ENCODE measurements at places on chromosomes 13 and 19. TPM values are rescaled to one million over a fixed set of nuclear protein-coding genes. Genes with fewer than 3 reads are reported as not detected.

The THAP8 gene
- 11.2 TPM for polyA plus RNA-seq

DNA sequence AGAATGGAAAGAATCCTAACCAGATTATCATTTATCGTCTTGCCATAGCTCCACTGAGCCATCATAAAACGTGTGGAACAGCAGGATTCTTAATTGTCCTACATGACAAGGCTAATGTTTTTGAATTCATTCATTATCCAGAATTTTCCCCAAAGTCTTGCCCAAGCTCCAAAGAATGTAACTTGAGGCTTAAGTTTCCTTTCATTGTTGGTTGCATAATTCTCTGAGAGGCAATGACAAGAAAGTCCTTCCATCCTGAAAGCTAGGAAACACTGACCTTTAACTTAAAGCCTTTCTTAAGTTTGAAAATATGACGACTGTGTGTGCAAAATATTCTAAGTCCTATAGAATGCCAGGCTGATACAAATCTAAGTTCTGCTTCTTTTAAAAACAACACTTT is 546.1 kb downstream of the SUCLA2 start:
- DNase-seq = no peak

The ZNF155 gene
- 7.2 TPM for polyA plus RNA-seq

DNA sequence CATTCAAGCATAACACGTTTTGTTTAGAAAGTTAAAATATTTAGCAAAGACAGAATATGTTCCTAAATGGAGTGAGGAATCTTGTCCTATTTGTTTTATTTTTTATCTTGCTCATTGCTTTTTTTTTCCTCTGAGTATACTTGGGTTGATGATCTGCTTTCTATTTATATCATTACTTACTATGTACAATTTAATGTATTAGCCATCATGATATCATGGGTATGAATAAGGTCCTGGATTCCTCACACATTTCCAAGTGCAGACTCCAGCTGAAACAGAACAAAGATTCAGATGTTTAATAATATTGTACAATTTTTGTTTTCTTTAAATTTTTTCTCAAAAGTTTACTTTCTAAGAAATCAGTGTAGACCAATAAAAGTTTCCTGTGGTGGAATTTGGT is 388.2 kb downstream of the GPC6 start:
- DNase-seq = no peak

The CGB8 gene
- polyA plus RNA-seq = not detected

DNA sequence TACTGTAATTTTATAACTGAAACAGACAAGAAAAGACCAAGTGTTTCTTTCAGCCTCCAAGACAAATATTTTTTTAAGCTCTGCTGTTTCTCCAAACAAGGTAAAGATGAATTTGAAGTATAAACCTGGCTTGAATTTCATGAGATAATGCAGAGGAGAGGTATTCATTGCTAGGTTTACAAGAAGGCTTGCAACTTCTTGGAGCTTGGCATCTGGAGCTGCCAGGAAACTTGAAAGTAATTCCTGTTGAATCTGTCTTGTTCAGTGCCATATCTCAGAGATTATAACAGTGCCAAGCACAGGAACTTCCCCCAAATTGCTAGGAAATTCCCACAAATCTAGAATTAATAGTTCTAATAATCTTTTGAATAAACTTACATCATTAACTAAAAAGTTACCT is 70.9 kb downstream of the CDK8 start:
- no peak for DNase-seq

- DNase-seq = no peak
These were observed 24.0 kb downstream of the SKA3 start for GRCh38 chr13:21152251-21152899.

DNA sequence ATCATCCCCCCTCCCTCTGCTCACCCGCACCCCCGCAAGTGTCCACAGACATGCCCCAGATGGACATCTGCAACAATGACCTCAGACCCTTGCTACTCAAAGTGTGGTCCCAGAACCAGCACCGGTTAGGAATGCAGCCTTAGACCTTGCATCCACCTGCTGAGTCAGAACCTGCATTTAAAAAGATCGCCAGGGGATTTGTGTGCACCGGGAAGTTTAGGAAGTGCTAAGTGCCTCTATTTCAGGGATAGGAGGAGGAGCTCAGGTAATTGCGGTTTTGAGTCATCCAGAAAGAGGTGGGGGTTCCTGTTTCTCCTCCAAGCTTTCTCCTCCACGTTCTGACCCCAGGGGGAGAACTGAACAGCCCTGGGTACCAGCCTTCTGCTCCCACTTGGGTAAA is 46.2 kb downstream of the CACNA1A start:
- DNase-seq = no peak

The ARL11 gene
- polyA plus RNA-seq = 0.37 TPM

The ZNF835 gene
- 3.3 TPM for polyA plus RNA-seq

GRCh38 chr13:30074955-30075614 is 224.7 kb upstream of the UBL3 start:
- no peak for DNase-seq

DNA sequence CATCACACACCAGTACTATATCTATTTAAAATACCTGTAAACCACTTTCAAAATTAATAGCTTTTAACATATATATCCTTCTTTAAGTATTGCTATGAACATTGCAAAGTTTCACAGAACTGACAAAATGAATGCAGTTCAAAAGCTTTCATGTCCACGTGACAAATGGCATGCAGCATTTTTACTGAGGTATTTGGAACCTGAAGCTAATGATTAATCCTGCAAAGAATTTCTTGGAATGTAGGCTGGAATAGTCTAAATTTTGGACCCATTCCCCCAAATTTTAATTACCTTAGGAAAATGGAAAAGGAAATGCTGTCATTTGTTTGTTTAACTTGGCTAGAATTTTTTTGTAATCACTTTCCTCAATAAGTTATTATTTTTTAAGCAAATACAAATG is 423.8 kb upstream of the GPC6 start:
- no peak for DNase-seq

- DNase-seq = no peak
These were observed 2.1 kb downstream of the TRIM13 start for GRCh38 chr13:49998714-49999624.

- no peak for DNase-seq
These were observed 10.1 kb upstream of the TMEM255B start for GRCh38 chr13:113748862-113749451.

GRCh38 chr13:113532156-113532806 is 41.8 kb upstream of the DCUN1D2 start:
- DNase-seq = no peak

The RXFP2 gene
- polyA plus RNA-seq = not detected

DNA sequence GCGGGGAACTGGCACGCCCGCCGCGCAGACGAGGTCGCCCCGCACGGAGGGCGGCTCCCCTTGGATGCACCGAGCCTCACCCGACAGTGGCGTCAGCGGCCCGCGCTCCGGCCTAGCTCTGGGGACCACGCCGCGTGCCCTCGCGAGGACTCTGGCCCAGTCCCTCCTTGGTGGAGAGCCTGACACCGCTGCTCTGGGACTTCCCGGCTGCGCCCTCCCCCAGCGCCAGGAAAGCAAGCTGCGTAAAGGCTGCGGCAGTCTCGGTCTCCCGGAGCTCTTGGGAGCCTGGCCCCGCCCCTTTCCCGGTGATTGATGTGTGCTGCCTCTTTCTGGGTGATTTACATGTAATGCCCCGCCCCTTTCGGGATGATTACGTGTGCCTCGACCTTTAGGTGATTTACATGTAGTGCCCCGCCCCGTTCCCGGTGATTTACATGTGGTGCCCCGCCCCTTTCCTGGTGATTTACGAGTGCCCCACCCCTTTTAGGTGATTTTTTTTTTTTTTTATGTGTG is at the start of gene LENG9:
LENG9 (minus strand) TSS at position 248 of the 513 bp plus-strand sequence. CDS start 252 bp downstream, outside the sequence.
- DNase-seq = peak; percentile 95

GRCh38 chr19:51781999-51782398 is 13.0 kb upstream of the FPR3 start:
- DNase-seq = no peak

DNA sequence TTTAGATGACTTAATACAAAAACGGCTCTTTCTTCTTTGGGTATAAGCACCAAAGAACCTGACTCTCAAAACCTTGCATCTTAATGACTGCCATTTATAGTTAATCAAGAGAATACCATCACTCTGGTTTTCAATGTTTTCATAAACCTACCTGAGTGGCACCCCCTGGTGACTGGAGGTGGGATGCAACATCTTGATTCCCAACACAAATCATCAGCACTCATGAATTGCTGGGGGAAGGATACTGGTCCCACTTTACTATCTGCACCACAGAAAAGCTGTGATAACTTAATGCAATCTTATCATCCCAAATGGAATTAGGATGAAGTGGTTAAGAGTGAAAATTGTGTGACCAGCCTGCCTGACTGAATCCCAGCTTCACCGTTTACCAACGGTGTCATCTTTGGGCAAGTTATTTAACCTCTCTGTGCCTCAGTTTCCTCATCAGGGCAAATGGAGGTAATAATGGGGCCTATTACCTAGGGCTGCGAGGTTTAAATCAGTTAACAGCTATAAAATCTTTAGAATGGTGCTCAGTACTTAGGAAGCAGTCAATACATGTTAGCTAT is 366.4 kb downstream of the KLF12 start:
- no peak for DNase-seq

DNA sequence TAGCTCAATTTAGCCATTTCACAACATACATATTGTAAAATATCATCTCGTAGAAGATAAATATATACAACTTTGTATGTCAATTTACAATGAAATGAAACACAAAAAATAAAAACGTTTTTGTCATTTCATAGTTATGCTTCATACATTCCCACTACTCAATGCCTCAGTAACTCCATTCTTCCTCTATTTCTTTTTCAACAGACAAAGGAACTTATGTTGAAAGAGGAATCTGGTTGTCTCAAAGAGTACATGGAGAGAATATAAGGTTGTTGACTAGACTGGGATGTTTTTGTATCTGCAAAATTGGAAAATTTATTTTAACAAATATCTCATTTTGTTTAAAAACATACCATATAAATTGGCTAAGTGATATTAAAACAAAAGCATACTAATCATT is 12.8 kb downstream of the KCTD12 start:
- no peak for DNase-seq

GRCh38 chr19:57888107-57888559 is 704 bp downstream of the ZNF814 start:
- DNase-seq = no peak

DNA sequence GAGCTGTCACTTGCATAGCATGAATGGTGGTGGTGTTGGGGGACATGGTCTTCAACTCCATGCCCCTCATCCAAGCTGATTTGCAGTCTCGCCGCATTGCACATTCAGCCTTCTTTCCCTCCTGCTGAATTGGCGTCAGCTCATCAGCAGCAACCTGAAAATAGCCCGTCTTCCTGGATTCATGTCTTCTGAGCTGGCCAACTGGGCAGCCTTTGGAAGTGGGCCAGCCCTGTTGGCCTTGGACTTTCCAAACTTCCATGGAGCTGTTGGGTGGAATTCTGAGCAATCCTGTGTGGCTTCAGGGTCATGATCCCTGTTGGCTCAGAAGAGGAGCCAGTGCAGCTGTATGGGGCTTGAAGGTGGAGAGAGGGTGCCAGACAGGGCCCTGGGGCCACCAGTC is 68.8 kb downstream of the ZNF536 start:
- no peak for DNase-seq

DNA sequence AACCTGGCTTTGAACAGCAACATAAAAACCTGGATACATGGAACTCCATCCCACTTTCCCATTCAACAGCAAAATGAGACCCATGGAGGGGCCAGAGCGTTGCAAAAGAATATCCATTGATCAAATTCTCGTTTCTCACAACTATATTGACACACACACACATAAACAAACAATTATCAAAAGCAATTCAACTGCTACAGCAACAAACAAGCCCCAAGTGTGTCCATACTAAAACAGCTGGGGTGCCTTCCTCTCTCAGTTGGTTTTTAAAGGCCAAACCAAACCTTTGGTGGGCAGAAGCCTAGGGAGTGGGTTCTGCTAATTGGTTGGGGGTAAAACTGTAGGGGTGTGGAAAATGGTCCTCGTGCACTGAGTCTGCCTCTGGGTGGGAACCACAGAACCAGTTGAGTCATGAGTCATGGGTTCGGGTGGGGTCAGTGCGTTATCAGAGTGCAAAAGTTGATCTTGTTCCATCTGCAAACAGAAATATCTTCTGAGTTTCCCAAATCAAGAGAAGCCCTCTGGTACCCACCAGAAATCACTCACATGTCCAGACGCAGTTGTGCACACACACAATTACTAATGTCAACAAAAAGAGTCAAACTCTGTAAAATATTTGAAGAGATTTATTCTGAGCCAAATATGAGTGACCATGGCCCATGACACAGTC is 18.5 kb downstream of the GPR42 start:
- no peak for DNase-seq

The RINL gene
- polyA plus RNA-seq = 9.1 TPM

The APLP1 gene
- 6.2 TPM for polyA plus RNA-seq

- DNase-seq = no peak
These were observed 74.6 kb upstream of the GPR183 start for GRCh38 chr13:99381766-99382165.

DNA sequence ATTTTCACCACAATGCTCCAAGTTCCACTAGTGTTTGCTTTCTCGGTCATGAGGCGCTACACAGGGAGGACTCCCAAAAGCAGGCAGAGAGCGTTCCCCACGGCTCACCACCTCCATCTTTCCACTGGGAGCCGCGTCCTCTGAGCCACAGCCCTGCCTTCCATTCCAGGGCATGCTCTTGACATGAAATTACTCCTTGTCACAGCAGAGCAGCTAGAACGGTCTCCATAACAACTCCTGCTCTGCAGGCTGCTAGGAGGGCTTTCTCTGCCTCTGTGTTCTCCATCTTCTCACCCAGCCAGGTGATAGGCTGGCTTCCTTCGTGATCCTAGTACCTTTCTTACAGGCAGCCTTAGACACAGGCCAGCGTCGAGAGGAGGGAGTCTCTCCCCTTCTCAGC is 171.8 kb upstream of the UBL3 start:
- no peak for DNase-seq

GRCh38 chr13:95455782-95456181 is 96.7 kb upstream of the CLDN10 start:
- no peak for DNase-seq

- peak; percentile 18 for DNase-seq
These were observed 108.8 kb downstream of the KCTD15 start for GRCh38 chr19:33905473-33905936.

The SHC2 gene
- 39.7 TPM for polyA plus RNA-seq

The EDDM13 gene
- polyA plus RNA-seq = 1.3 TPM

- DNase-seq = no peak
These were observed 516.3 kb upstream of the HTR2A start for GRCh38 chr13:47413112-47413511.

The PSG6 gene
- polyA plus RNA-seq = not detected

DNA sequence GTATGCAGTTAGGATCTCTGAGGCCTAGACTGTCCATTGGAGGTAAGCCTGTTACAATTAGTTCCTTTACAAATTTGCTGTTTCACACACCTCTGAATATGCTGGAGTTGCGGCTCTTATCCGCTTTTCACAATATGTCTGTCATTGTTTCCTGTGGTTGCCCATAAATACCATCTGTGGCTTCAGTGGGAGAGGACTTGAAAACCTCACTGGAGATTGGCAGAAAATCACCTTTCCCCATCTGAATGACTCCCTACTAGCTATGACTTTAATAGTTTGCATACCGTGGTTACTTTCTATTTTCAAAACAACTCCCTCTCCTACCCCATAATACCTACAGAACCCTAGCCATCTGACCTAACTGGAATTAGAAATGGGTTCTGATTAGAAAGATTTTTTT is 454.3 kb downstream of the PCDH17 start:
- DNase-seq = no peak

Measured in hindlimb muscle (tissue), 1 donor.